ENCODE measurements at places on chromosomes 12 and 14.

DNA sequence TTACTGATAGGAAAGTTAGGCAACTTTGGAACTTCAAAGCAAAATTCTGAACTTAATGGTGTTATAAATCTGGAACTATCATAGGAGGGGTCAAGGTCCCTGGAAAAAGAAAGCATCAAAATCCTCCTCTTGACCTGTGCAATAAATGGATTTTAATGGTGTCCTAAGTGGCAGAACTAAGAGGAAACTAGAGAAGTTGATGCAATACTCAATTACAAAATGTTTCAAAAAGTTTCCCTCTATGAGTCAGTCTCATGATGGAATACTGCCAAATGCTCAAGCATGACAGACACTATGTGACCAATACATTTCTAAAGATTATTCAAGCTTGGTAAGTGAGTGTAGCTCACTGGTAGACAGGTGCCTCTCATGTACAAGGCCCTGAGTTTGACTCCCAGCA is 47.7 kb upstream of the ERGIC2 start:
- peak; percentile 40 for DNase-seq

DNA sequence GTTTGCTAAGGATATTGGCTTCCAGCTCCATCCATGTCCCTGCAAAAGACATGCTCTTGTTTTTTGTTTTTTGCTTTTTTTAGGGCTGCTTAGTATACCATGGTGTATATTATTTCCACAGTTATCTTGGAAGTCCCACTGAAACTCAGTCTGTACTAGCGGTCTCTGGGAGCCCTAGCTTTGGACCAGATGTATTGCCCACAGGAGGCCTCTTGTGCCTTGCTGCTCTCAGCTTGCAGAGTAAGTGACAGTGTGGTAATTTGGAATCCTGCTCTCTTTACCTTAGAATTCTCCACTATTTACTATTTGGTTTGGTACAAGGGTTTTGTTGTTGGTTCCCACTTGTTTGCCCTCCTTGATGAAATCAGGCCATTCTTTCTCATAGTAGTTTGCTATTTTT is 1022.9 kb downstream of the LRFN5 start:
- DNase-seq: no peak

- no peak for DNase-seq
These were observed 24.3 kb upstream of the RPLP0 start for GRCh38 chr12:120225200-120225558.

DNA sequence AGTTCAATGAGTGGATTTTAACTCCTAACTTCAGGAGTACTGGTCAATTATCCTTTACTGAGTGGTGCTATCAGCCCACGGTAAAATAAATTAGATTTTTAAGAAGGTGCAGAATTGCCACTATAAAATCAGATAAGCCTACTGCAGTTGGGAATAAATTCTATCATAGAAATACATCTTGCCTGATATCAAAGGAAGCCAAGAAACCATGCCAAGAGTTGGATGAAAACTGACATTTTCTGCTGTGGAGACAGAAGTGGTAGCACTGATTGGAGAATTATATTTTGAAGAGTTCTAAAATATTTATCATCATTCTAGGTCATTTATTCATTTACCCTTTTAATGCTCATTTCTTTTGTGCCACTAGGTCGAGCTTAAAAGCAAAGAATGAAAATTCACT is 465.1 kb downstream of the APAF1 start:
- no peak for DNase-seq

- DNase-seq: no peak
These were observed 76.8 kb downstream of the ALX1 start for GRCh38 chr12:85356596-85357385.

- DNase-seq: no peak
These were observed at the start of gene CD9 for GRCh38 chr12:6200256-6201212. CD9 (plus strand) TSS chr12:6200400; CDS start chr12:6200500, 100 bp downstream.

GRCh38 chr12:24948420-24948756 is 513 bp downstream of the BCAT1 start:
- peak; percentile 30 for DNase-seq

- no peak for DNase-seq
These were observed 279.0 kb downstream of the GRIN2B start for GRCh38 chr12:13702381-13702780.

DNA sequence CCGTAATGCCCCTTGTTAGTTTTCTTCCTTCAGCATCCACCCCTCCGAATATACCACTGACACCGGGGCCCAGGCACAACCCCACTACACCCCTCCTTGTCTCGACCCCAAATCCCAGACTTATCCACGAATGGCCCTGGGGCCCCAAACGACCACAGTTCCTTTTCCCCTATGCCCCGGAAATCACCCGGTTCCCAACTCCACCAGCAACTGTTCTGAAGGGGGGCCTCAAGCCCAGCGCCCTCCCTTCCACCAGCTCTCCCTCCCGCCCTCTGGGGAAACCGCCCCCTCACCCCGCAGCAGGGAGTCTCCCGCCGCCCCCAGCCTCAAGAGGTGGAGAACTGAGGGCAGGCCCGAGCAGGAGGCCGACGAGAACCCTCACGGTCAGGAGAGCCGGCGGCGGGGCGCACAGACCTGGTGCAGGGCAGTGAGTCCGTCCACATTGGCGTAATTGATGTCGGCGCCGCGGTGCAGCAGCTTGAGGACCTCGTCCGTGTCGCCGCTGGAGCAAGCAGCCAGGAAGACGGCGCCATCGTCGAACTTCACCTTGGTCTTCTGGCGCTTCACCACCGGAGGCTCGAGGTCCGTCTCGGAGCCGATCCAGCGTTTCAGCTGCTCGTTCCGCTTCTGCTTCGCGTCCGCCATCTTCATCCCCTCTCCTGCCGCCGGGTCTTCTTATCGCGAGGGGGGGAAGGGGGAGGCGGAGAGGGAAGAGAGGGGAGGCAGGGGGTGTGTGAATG is 446 bp downstream of the PPP1R12A start:
- peak; percentile 39 for DNase-seq

DNA sequence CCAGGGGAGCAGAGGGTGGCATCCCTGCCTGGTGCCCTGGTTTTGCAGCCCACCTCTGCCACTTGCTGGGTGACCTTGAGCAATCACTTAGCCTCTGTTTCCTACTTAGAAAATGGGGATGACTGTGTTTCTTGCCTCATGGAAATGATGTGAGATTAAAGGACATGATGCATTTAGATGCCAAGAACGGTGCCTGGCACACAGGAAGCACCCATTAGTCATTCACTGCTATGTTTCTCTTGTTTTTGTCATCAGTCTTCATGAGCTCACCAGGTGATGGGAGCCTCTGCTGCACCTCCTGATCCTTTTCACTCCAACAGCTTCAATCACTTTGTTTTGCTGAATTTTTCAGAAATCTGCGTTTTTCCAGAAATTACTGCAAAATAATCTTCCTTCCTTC is 23.6 kb upstream of the ATF1 start:
- DNase-seq: peak; percentile 14
